ENCODE measurements at places on chromosomes 6 and 20. TPM values are rescaled to one million over a fixed set of nuclear protein-coding genes. Genes with fewer than 3 reads are reported as not detected.

CDH4 gene
- total RNA-seq, result 8.4 TPM

CPNE5 gene
- not detected for total RNA-seq

PHACTR3 gene
- total RNA-seq, result not detected

ZBTB12 gene
- 5.3 TPM for total RNA-seq

SOX18 gene
- total RNA-seq, result 1.9 TPM

NHLRC1 gene
- 1.9 TPM for total RNA-seq

LCA5 gene
- total RNA-seq, result 1.0 TPM

TTK gene
- total RNA-seq, result 17.1 TPM

SNX21 gene
- total RNA-seq, result 10.9 TPM

SMPDL3A gene
- 3.0 TPM for total RNA-seq

TMEM244 gene
- total RNA-seq, result not detected

SHLD1 gene
- 8.8 TPM for total RNA-seq

FAM83C gene
- 0.06 TPM for total RNA-seq

CRISP2 gene
- not detected for total RNA-seq

IL20RA gene
- 0.02 TPM for total RNA-seq

LAMA2 gene
- total RNA-seq, result 0.42 TPM

COL19A1 gene
- total RNA-seq, result not detected

COX4I2 gene
- not detected for total RNA-seq

All from A549 treated with CORT108297 at 1 μM for 4 hours (cell line).